Ureter (tissue), 1 donor: ENCODE measurements at places on chromosomes 1 and 21. TPM values are rescaled to one million over a fixed set of nuclear protein-coding genes. Genes with fewer than 3 reads are reported as not detected.

The OR2L13 gene
- total RNA-seq = not detected

The FTCD gene
- 0.91 TPM for total RNA-seq

The HLX gene
- total RNA-seq = 7.5 TPM

DNA sequence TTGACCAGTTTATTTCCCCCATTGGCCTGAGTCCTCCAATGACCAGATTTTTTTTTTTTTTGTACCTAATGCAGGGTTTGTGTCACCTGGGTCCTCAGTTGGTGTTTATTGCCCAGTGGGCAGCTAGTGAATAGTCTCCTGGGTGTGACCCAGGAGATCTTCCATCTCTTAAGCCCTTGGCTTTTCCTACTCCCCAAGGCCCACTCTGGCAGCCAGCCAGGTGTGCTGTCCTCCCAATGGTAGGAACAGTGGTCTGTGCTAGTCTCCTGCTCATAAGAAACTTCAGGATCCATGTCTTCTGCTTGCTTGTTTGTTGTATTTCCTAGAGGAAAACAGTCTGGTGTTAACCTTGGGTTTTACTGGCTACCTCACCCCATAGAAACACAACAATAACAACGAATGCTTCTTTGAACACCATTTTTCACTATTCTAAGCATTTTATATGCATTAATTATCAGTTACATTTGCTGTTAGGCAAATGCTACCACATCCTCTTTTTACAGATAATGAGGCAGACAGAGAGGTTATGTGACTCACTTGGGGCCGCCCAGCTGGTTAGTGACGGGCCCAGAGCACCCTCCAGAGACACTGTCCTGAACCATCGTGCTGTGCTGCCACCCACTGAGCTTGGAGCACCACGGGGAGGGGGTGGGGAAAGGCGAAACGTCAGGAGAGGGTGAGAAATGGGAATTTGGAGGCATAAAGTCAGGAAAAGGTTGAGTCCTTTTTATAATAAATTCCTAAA lies 107.5 kb downstream of the HIVEP3 start:
- DNase-seq = no peak

DNA sequence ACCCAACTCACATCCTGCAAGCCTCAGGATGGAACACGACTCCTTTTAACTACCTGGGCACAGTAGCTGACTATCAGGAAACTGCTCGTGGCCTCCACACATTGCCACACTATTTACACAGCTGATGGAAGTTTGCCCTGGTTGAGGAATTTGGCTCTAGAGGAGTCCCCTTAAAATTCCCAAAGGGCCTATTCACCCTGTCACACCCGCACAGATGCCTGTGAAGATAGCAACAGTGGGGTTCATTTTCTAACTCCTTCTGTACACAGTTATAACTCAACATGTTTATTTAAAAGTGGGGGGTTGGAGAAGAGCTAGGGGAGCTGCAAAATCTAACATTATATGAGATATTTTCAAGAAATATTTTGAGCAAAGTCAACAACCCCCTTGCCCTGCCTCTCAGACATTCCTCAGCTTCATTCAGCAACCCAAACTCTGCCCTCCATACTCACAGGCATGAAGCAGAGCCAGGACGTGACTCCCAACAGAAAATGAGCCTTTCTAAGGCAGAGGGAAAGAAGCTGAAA lies 35.8 kb upstream of the CCN1 start:
- DNase-seq = no peak
